ENCODE measurements at places on chromosomes 6 and 20.
A peak's percentile ranks its signal among the peaks of the same experiment; 100 is the strongest.

DNA sequence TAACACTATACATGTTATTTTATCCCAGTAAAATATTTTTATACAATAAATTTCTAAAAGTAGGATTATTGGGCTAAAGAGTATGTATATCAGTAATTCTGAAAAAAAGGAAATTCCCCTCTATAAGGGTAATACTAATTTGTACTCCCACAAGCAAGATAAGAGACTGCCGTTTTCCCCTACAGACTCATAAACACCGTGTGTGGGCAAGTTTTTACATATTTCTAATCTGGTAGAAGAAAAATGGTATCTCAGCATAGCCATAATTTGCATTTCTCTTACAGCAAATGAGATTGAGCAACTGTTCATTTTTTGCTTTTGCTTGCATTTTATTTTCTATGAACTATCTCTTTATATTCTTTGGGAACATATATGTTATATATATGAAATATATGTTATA lies 26.0 kb upstream of the MYMX start:
- no peak for DNase-seq

- DNase-seq: peak; percentile 99
These were observed 46.1 kb downstream of the SLC35B3 start for GRCh38 chr6:8389036-8389818.

DNA sequence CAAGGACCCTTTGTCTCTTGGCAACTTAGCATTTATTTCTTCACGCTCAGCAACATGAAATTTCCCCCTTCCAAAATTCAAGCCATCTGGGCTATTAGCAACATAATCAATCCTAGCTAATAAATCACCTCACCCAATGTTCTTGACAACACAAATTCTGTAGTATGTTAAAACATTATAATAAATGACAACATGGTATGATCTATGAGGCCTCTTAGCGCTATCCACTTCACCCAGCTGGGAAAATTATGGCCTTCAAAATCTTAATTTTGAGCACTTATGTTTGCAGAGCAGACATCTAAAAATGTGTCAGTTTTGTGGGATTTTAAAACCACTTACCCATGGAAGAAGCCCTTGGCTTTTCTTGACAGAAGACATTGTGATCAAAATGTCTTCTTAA lies 181.9 kb downstream of the HDGFL1 start:
- DNase-seq: no peak

DNA sequence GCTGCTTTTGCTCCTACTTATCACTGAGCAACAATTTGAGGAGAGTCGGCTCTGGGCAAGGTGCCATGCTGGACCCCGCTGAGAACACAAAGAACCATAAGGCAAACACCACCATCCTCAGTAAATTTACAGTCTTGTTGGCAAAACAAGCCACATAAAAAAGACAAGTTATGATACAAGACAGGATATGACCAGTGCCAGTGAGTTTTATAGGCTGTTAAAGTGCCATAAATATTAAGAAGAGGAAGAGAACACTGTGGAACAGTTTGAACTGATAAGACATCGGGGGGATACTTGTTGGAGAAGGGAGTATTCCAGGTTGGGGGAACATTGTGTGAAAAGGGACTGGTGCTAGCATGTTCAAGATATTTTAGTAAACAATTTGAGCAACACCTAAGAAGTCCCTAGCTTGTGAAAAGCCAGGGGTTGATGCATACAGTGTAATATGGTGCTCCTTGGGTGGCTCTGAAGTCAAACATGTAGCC lies 25.3 kb upstream of the RIPOR2 start:
- peak; percentile 54 for DNase-seq

DNA sequence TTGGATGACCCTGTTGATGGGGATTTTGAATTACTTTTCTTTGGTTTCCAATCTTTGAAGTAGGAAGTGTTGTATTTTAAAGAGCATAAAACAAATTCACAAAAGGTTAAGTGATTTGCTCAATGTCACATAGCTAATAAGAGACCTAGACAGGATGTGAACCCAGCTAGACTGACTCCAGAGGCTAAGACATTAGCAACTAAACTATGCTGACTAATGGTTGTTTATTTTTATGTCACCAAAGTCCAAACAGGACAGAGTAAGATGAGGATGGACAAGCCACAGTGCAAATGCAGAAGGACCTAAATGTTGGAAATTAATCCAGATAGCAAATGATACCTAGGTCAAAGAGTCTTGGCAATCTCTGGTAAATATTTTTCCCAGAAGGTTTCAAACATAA lies 38.0 kb downstream of the OGFRL1 start:
- DNase-seq: no peak

- no peak for DNase-seq
These were observed 8.6 kb downstream of the ULBP2 start for GRCh38 chr6:149950423-149950822.

GRCh38 chr6:22250486-22250885 lies 46.4 kb downstream of the PRL start:
- peak; percentile 80 for DNase-seq

DNA sequence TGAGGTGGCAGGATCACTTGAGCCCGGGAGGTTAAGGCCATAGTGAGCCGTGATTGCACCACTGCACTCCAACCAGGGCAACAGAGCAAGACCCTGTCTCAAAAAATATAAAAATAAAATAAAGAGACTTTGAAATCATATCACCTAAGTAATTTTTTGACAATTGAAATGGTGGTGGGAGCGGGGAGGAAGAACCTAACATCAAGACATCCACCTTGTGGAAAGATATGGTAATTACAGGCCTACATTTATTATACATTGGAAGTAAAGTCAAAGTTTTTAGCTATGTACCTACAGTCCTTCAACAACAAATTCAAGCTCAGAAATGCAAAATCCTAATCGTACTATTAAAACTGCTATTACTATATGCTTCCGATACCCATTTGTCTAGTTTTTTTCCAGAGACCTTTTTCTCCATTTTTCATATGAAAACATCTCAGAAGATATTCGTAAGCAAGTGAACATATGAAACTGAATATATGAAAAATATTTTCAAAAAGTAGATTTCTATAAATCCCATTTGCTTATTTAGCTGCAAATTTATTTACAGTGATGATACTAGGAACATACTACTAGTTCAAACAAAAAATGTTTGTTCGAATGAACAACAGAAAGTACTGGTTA lies 83.3 kb downstream of the SYCP2 start:
- peak; percentile 4 for DNase-seq

DNA sequence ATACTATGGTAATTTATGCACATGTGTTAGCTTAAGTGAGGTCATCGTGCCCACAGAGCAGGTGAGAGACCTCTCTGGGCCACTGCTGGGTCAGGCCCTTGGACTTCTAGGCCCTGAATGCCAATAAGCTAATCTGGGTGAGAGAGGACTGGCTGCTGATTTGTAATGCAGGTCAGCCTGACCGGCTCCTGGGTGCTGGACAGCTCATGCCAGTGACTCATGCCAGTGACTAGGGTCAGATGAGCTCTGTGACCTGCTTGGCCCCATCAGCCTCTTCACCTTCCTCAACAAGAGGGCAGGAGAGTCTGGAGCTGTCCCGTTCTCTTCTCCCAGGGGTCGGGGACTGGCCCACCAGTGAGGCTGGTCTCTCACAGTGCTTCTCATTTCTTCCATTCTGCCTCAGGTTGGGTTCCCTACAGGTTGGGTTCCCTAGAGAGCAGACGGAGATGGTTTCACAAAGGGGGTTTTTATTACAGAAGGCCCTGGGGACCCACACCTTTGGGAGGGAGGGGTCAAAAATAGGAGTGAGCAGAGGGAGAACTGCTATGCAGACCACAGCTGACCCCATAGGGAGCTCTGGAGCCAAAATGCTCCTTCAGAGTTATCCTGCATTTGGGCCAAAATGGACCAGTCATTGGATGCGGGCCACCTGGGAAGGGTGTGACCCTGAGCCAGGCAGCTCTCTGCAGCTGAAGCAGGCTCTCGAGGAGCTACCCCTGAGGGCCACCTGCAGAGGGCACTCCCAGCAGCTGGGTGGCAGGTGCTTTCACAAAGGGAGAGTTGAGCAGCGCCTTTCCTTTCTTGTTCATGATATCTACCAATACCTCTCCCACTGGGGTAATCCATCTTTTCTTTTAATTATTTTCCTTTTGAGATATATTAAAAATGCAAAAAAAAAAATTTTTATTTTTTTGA lies 2.2 kb upstream of the OXT start:
- no peak for DNase-seq

- no peak for DNase-seq
These were observed 298.0 kb downstream of the QKI start for GRCh38 chr6:163712566-163712961.

DNA sequence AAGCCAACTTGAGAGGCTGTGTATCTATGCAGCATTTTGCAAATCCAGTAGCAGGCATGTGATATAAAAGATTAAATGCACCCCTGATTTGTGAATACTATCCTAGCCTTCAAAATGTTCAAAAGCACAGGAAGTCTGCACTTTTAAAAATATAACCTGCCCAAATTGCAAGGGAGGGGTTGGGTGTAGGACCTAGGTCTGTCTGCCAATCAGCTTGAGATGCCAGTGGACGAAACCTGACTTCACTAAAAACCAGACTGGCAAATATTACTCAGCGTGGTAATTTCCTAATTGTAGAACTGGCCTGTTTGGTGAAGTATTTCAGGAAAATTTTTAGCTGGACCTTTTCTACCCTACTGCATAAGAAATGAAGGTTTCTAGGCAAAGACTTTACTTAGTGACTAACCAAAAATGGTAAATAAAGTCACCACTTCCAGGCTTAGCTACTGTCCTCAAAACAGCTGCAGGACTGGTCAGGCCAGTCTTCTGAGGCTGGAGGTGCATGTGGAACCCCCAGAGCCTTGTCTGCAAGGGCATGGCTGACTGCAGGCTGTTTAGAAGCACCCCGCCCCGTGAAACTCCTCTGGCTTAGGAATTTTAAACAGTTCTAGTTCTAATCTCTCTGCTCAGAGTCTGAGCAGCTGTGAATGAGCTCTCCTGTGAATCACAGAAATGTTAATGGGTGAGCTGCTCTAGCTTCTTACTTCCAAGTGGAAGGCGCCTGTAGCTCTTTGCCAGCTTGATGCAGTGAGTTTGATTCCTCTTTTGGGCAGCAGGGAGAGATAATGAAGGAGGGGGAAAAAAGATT lies 104.4 kb upstream of the ESR1 start:
- DNase-seq: no peak

DNA sequence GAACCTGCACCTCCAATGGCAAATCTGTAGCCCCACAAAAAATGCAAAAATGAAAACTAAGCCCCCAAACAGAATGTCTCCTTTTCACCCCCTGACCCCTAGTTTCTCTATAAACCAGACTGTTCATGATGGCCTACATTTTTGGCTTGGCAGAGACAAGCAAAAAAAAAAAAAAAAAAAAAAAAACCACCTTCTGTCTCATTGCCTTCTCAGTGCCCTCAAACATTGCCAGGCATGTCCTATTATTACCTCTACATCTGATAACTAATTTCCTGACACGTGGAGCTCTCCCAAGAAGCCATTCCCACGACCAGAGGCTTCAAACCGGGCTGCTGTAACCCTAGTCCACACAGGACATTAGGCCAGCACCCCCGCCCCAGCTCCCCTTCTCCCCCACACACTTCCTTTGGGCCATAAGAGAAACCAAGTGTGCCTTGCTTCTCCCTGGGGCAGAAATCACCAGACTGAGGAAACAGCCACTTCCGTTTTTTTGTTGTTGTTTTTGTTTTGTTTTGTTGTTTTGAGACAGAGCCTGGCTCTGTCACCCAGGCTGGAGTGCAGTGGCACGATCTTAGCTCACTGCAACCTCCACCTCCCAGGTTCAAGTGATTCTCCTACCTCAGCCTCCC lies 65.4 kb downstream of the GPR6 start:
- no peak for DNase-seq

GRCh38 chr6:144654506-144654905 lies 369.4 kb downstream of the UTRN start:
- no peak for DNase-seq

DNA sequence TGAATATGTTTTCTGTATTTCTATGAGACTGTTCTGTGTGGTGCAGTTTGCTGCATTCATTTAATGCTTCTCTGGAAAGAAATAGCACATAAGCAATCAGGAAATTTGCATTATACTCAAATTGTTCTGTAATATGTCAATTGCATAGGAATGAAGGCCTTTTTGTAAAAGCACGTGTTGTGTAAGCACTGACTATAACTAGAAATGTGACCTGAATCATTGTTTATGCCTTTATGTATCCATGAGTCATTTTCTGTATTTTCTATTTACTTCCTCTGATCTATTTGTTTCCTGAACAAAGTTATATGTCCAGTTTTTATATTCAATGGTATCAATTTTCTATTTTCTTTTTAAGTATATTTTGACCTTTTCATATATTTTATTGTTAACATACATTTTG lies 1455.3 kb downstream of the GRIK2 start:
- no peak for DNase-seq

- no peak for DNase-seq
These were observed 442.2 kb upstream of the MAN1A1 start for GRCh38 chr6:119791736-119792135.

DNA sequence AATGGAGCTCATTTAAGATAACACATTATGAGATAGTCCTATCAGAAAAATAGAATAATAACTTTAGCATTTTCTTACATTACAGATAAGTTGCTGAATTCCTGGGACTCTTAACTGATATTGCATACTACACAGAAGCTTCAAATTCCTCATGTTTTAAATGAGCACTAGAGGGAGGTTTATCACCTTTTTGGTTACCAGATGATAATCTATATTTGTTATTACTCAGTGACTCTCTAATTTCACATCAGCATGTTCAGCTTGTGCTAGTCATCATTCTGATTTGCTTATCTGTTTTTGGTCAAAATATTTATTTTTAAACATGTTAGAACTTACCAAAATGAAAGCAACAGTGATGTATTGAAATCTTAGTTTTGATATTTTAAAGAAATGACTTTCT lies 20.5 kb upstream of the GJA10 start:
- DNase-seq: no peak

- no peak for DNase-seq
These were observed at the start of gene OLIG3 for GRCh38 chr6:137494281-137494987. Gene OLIG3 (minus strand): TSS chr6:137494394. CDS start chr6:137494170, 224 bp downstream.

- no peak for DNase-seq
These were observed 879.7 kb upstream of the GJE1 start for GRCh38 chr6:141252828-141253608.

DNA sequence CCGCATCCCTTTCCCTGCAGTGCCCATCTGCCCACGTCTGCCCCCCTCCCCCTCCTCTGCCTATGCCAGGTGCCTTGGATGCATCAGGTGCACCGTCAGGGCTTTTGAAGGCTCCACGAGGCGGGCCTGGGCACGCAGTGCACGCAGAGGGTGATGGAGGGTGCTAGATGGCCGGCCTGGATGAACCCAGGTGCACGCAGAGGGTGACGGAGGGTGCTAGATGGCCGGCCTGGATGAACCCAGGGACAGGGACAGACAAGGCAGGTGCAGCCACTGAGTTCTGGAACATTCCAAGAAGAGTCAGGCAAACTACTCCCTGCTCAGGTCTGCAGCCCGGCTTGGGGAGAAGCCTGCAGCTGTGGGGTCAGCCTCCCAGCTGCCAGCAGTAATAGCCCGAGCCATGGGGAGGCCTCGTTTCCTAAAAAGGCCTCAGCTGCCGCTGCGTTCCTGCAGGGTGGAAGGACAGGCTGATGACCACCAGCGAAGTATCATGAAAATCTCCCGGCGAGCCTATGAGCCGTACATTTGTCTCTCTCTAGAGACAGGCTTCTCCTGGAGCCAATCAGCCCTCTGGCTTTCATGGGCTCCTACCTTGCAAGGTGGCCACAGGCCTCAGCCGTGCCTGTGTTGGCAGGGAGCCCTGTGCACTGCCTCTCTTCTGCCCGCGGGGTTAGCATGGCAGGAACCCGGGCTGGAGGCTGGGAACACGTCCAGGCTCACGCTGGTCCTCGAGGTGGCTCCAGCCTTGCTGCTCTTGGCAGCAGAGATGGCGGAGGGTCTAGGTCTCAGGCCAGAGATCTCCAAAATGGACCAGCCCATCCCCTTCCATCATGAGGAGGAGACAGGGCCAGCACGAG lies 29.6 kb downstream of the NTSR1 start:
- DNase-seq: no peak

- no peak for DNase-seq
These were observed 67.6 kb downstream of the ZNF831 start for GRCh38 chr20:59231124-59231804.
